ENCODE measurements at places on chromosomes 4 and X.

DNA sequence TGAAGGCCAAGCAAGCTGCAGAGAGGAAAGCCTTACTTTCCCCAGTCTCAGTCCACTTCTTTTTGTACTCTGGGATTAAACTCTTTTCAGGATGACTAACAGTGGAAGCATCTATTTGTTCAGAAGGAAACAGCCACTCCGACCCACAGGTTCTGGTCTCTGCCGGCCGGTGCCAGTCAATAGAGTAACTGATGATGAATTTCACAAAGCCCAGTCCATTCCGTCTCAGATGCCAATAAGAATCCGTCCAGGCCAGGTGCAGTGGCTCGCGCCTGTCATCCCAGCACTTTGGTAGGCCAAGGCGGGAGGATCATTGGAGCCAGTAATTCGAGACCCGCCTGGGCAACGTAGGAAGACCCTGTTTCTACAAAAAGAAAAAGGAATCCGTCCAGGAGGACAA is 58.5 kb upstream of the HELT start:
- no peak for DNase-seq

- DNase-seq, result no peak
Observed at GRCh38 chrX:12771445-12772069, 19.7 kb upstream of the PRPS2 start.

DNA sequence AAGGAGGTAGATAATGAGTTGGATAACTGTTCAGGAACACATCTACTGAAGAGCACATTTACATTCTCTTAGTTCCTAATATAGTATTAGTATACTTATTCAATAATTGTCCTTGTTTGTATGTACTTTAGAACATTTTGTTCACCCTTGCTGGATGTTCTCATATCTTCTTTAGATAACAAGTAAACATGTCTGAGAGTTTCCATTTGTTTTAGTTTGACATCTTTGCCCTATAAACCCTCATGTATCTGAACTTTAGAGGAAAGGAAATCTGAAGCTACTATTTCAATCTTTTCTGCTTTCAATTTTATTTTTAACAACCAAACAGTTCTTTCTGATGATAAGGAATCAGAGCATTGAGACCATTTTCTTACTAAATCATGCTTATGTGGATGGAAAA is 518.6 kb downstream of the RPA4 start:
- DNase-seq, result no peak

GRCh38 chrX:47358387-47359065 is 11.9 kb upstream of the ZNF157 start:
- DNase-seq, result no peak

DNA sequence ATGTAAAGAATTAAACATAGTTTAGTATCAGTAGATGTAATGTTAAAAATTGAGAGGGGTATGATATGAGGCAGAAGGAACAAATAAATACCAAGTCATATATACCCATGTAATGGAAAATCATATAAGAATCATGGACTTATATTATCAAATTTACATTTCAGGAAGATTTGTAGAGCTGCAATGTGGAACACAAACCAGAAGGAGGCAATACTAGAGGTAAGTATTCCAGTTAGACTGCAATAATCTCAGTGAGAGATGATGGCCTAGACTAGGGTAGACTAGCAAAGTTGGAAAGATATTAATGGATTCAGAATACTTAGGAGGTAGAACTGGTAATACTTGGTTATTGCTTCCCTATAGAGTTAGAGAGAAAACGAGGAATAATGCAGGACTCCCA is 603.0 kb upstream of the KLHL4 start:
- DNase-seq, result no peak

DNA sequence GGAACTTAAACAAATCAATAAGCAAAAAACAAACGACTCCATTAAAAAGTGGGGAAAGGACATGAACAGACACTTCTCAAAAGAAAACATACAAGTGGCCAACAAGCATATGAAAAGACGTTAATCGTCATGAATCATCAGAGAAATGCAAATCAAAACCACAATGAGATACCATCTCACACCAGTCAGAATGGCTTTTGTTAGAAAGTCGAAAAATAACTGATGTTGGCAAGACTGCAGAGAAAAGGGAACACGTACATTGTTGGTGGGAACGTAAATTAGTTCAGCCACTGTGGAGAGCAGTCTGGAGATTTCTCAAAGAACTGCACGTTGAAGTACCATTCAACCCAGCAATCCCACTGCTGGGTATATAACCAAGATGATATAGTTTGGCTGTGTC is 23.7 kb downstream of the NEUROG2 start:
- no peak for DNase-seq

GRCh38 chr4:168498251-168498650 is 1.4 kb downstream of the PALLD start:
- no peak for DNase-seq

GRCh38 chr4:53994382-53995102 is 69.9 kb downstream of the CHIC2 start:
- DNase-seq, result no peak

- DNase-seq, result no peak
Observed at GRCh38 chr4:118270492-118270891, 82.3 kb downstream of the PRSS12 start.

DNA sequence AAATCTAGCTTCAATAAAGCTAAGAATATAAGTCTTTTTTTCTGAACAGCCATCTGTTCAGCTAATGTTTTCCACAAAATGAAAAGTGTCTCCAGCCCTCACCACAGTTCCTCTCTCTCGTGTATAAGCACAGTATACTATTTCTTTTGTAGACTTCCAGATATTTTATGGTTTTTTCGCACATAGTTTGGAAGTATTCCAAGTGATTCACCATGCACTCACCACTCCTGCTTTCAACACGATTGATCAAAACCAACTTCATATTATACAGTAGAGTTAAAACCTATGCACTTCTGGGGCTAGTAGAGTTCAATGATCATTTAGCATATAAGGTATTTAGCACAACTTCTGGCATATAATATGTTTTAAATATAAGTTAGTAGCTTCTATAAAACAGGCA is 105.8 kb upstream of the DCAF12L1 start:
- no peak for DNase-seq

- DNase-seq, result no peak
Observed at GRCh38 chr4:165462009-165462408, 83.2 kb downstream of the CPE start.

Data from nucleus accumbens (tissue), 56 donors.